A549 treated with Mapracorat at 1 μM for 4 hours (cell line): ENCODE measurements at places on chromosomes 12 and 14. TPM values are rescaled to one million over a fixed set of nuclear protein-coding genes. Genes with fewer than 3 reads are reported as not detected.

Gene LMNTD1
- total RNA-seq = not detected in 5 replicates

Gene SPTB
- total RNA-seq = 1.4 to 1.9 TPM (median 1.5 TPM) in 5 replicates

Gene SAMD15
- 1.6 to 2.5 TPM (median 1.9 TPM) in 5 replicates for total RNA-seq

Gene TDRD9
- total RNA-seq = 0.14 to 0.40 TPM (median 0.28 TPM) in 4 of 5 replicates, not detected in the other

Gene OVCH1
- not detected in 5 replicates for total RNA-seq

Gene SLC35F4
- total RNA-seq = not detected in 5 replicates

Gene ORMDL2
- total RNA-seq = 87.9 to 110 TPM (median 98.6 TPM) in 5 replicates

Gene NANOG
- not detected in 5 replicates for total RNA-seq

Gene KLRC4
- not detected in 5 replicates for total RNA-seq

Gene MSRB3
- 18.5 to 29.2 TPM (median 21.9 TPM) in 5 replicates for total RNA-seq

Gene CD163
- 0.09 TPM in 1 of 5 replicates, not detected in the others for total RNA-seq

Gene MANSC4
- not detected in 5 replicates for total RNA-seq

Gene CLMN
- total RNA-seq = 4.2 to 6.4 TPM (median 5.2 TPM) in 5 replicates

Gene INTS13
- 20.2 to 25.0 TPM (median 24.1 TPM) in 5 replicates for total RNA-seq

Gene KRT6C
- total RNA-seq = not detected in 5 replicates

Gene GDF3
- not detected in 5 replicates for total RNA-seq

Gene RNF34
- 37.0 to 40.4 TPM (median 39.1 TPM) in 5 replicates for total RNA-seq

Gene DTX3
- total RNA-seq = 16.1 to 21.0 TPM (median 17.8 TPM) in 5 replicates

Gene KLRF1
- not detected in 5 replicates for total RNA-seq

Gene AKAP5
- 0.35 to 0.46 TPM (median 0.41 TPM) in 5 replicates for total RNA-seq

Gene BCL11B
- total RNA-seq = 0.21 to 0.35 TPM (median 0.28 TPM) in 5 replicates

Gene GPR162
- 0.23 to 0.53 TPM (median 0.45 TPM) in 5 replicates for total RNA-seq

Gene SDS
- total RNA-seq = 0.29 to 2.7 TPM (median 1.8 TPM) in 5 replicates

Gene KRT74
- not detected in 5 replicates for total RNA-seq

Gene RNF212B
- total RNA-seq = not detected in 5 replicates

Gene KLRC1
- not detected in 5 replicates for total RNA-seq

Gene C12orf54
- not detected in 5 replicates for total RNA-seq

Gene CLEC2A
- not detected in 5 replicates for total RNA-seq

Gene FAM222A
- total RNA-seq = 3.4 to 6.0 TPM (median 4.7 TPM) in 5 replicates

Gene KRT77
- total RNA-seq = not detected in 5 replicates

Gene FNTB
- 21.1 to 27.2 TPM (median 22.2 TPM) in 5 replicates for total RNA-seq

Gene SLC7A7
- 18.9 to 28.4 TPM (median 21.2 TPM) in 5 replicates for total RNA-seq

Gene IL26
- total RNA-seq = not detected in 5 replicates

Gene RASSF8
- total RNA-seq = 6.4 to 11.6 TPM (median 9.8 TPM) in 5 replicates

Gene STAC3
- total RNA-seq = 0.27 to 0.61 TPM (median 0.58 TPM) in 5 replicates

Gene ADGRD1
- 0.28 to 0.45 TPM (median 0.38 TPM) in 5 replicates for total RNA-seq

Gene RNASE2
- not detected in 5 replicates for total RNA-seq

Gene GXYLT1
- 10.7 to 14.8 TPM (median 13.7 TPM) in 5 replicates for total RNA-seq

Gene DTX1
- total RNA-seq = 0.29 to 0.55 TPM (median 0.42 TPM) in 5 replicates

Gene CBLN3
- 0.77 to 1.2 TPM (median 1.1 TPM) in 5 replicates for total RNA-seq

Gene C1S
- total RNA-seq = 38.3 to 56.5 TPM (median 44.5 TPM) in 5 replicates

Gene TAS2R43
- not detected in 5 replicates for total RNA-seq

Gene TMEM179
- 0.18 to 0.39 TPM (median 0.27 TPM) in 5 replicates for total RNA-seq

Gene BICDL1
- total RNA-seq = 3.2 to 4.9 TPM (median 3.8 TPM) in 5 replicates

Gene NTN4
- total RNA-seq = 37.4 to 48.9 TPM (median 40.4 TPM) in 5 replicates

Gene PDZRN4
- 0.04 to 0.09 TPM (median 0.07 TPM) in 3 of 5 replicates, not detected in the others for total RNA-seq

Gene PTCSC3
- total RNA-seq = not detected in 5 replicates

Gene FUT8
- 11.0 to 12.1 TPM (median 11.6 TPM) in 5 replicates for total RNA-seq

Gene C2CD5
- 11.2 to 13.0 TPM (median 12.6 TPM) in 5 replicates for total RNA-seq

Gene KCNH3
- total RNA-seq = 1.5 to 2.6 TPM (median 2.3 TPM) in 5 replicates

Gene KLHL33
- not detected in 5 replicates for total RNA-seq
